Foreskin keratinocyte (primary cell): ENCODE measurements at places on chromosomes 7 and 10. TPM values are rescaled to one million over a fixed set of nuclear protein-coding genes. Genes with fewer than 3 reads are reported as not detected.

PRF1 gene
- not detected in 2 replicates for polyA plus RNA-seq

CXCL12 gene
- polyA plus RNA-seq, result not detected in 2 replicates

HKDC1 gene
- 0.50 and 0.91 TPM in 2 replicates for polyA plus RNA-seq

PSMC2 gene
- 121 and 131 TPM in 2 replicates for polyA plus RNA-seq

CCDC126 gene
- polyA plus RNA-seq, result 2.8 and 3.3 TPM in 2 replicates

EPHB6 gene
- polyA plus RNA-seq, result 0.87 and 1.5 TPM in 2 replicates

TACC2 gene
- 20.5 and 21.9 TPM in 2 replicates for polyA plus RNA-seq

ASL gene
- 48.6 and 52.5 TPM in 2 replicates for polyA plus RNA-seq

ATOH7 gene
- polyA plus RNA-seq, result not detected in 2 replicates

GRM8 gene
- not detected in 2 replicates for polyA plus RNA-seq

DNA sequence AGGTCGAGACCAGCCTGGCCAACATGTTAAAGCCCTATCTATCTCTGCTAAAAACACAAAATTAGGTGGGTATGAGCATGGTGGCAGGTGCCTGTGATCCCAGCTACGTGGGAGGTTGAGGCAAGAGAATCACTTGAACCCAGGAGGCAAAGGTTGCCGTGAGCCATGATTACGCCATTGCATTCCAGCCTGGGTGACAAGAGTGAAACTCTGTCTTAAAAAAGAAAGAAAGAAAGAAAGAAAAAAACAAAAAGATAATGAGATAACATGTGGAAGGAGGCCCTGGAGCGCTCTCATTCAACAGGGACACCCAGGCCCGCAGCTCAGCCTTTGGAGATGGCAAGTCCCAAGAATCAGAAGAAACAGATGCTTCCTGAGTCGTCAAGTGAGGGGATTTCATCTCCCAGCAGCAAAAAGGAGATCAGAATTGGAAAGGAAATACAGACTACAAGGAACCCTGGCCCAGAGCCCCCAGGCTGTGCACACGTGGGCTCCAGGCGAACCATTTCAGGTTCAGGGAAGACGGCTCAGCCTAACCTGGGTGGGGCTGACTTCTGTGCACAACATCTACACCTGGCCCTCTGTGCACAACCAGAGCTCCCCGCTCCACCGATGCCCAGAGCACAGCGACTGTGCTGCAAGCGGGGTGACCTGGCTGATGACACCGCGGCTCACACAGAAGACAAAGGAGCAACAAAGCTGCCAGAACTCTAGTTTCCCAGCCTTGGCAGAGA is 33.3 kb downstream of the GNA12 start:
- no peak for DNase-seq

- no peak for DNase-seq
These were observed 26.9 kb upstream of the SDK1 start for GRCh38 chr7:3274131-3274530.

- DNase-seq, result no peak
These were observed 15.4 kb downstream of the FGF8 start for GRCh38 chr10:101760510-101760909.

- DNase-seq, result no peak
These were observed 262.8 kb downstream of the LRMDA start for GRCh38 chr10:75694269-75694668.

GRCh38 chr7:468681-469562 is 50.7 kb downstream of the PDGFA start:
- no peak for DNase-seq

GRCh38 chr10:96414303-96414702 is 55.5 kb upstream of the OPALIN start:
- DNase-seq, result no peak

GRCh38 chr10:79067241-79068202 is 1.2 kb upstream of the ZMIZ1 start:
- peak; percentile 85 for DNase-seq

GRCh38 chr10:28302012-28302637 is 739 bp downstream of the MPP7 start:
- DNase-seq, result no peak

DNA sequence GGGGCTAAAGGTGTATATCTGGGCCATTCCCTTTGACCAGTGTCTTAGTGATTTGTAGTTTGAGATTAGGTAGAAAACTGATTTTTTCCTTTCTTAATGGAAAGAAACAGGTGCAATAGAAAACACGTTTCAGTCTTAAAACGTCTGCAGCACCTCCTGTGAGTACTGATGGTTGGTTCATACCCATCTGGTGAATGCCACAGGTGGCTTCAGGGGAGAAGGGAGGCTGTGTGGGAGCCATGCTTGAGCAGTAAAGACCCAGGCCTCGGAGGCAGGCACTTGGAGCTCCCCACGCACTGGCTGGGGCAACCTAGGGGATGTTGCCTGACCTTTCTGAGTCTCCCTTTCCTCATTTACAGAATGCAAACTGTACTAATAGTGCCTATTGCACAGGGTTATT is 171.5 kb upstream of the GRB10 start:
- DNase-seq, result no peak
